H54 (cell line): ENCODE measurements at places on chromosomes 4 and X.

DNA sequence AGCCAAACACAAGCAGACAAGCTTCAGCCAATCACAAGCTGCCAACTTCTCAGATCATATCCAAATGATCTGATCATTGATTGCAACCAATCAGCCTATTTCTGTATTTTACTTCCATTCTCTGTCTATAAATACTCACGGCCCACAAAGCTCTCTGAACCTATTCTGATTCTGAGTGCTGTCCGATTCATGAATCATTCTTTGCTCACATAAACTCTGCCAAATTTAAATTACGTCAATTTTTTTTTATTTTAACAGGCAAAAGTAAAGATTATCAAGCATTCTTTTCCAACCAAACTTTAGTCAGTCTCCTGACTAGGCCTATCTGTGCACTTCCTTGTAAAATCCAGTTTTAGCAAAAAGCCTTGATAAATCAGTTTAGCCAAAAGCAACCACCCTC, 1.8 kb upstream of the TCEANC start:
- DNase-seq, result no peak

DNA sequence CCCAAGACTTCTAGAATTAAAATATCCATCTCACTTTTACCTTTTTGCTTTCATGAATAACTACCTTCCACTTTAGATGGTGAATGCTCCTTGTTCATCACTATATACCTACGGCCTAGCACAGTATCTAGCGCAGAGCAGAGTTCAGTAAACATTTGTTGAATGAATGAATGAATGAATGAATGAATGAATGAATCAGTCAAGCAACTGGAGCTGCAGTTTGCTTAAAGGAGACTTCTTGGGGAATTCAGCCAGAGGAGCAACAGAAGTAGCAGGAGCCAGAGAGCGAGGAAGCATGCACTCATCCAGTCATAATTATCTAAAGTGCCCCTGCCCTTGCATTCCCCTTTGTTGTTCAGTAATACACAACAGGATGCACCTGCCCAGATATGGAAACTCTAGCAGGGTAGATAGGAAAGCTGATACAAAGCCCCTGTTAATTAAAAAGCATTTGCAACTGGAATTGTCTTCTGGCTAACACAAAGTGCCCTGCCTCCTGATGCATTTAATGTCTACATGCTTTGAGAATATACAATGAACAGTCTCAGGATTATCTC, 103.0 kb upstream of the MBNL3 start:
- no peak for DNase-seq

GRCh38 chrX:13167481-13168231, 123.2 kb upstream of the FAM9C start:
- DNase-seq, result no peak

DNA sequence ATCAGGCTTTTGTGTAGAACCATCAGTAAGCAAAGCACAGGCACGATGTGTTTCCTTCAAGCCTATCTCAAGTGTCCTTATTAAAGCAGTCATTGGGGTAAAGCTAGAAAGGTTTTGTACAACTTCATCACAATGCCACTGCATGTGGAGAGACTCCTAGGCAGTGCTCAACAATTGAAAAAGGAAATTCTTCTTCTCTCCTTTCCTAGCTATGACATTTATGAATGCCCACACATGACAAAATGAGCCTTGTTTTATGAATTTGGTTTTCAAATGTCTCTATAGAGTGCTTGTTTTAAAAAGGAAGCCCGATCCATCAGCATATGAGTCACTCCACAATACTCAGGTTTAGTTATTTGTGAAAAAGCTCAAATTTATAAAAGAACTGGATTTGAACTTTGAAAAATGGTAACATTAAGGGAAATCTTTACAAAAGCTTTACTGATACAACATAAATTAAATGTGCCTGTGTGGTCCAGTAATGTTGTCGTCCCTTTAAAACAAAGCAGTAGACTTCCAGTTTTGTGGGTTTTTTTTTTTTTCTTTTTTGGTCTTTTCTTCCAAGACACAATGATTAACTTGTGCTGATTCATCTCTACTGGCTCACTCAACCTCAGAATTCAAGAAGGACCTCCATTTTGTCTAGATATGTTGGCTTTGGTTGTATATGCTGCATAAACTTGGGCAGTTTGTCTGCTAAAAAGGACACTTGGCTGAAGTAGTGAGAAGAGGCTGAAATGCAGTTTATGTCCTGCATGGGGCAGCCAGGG, 273.8 kb downstream of the GASK1B start:
- DNase-seq, result no peak

DNA sequence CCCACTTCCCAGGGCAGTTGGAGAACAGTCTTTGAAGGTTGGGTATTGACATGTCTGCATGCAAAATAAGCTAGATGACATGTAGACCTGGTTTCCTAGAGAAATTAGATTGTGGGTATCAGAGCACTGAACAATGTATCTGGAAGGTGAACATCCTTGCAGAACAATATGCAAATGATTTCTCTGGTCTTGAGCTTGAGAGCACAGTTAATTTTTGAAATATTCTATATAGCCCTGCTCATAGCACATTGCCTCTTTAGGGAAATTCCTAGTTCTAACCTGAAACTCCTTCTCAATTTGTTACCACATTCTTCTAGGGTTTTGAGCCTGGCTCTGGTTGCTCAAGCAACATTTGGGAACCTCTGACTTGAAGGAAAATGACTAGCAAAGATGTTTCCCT, 41.6 kb upstream of the LAS1L start:
- no peak for DNase-seq

DNA sequence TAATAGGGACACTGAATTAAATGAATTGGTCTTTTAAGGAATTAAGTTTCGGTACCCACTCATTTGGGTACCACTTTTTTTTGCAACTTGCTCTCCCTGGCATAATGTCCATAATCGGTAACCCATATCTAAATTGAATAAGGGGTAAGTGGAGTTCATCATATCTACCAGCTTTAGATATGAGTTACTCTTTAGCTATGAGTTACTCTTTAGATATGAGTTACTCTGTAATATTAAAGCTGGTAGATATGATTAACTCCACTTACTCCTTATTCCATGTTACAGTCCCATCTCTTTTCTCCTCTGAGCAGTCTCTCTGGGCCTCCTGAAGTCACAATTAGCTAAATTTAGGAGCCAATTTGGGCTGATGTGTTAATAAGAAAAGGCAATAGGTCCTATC, 85.7 kb downstream of the TEX13C start:
- no peak for DNase-seq

GRCh38 chr4:1577822-1578217, 106.3 kb downstream of the FAM53A start:
- DNase-seq, result no peak
